ENCODE measurements at places on chromosomes 5 and 9. TPM values are rescaled to one million over a fixed set of nuclear protein-coding genes. Genes with fewer than 3 reads are reported as not detected.

GRCh38 chr9:11103525-11103924 lies 490.7 kb upstream of the PTPRD start:
- H3K4me1 ChIP-seq, result no peaks in the 10 kb centered on the region
- no peaks in the 10 kb centered on the region for H3K27me3 ChIP-seq
- H3K4me3 ChIP-seq, result no peak overlapping the region

GRCh38 chr5:177366528-177367322 lies 9.0 kb downstream of the RGS14 start:
- H3K27me3 ChIP-seq, result peaks cover 3% of the 10 kb centered on the region
- no peaks in the 10 kb centered on the region for H3K4me1 ChIP-seq
- DNase-seq, result peak; percentile 93
- H3K36me3 ChIP-seq, result no peaks in the 10 kb centered on the region
- H3K4me3 ChIP-seq, result peak overlapping the region; percentile 24
- H3K27ac ChIP-seq, result peak overlapping the region; percentile 78

- H3K27ac ChIP-seq, result no peak overlapping the region
- H3K4me3 ChIP-seq, result no peak overlapping the region
- H3K4me1 ChIP-seq, result peaks cover 8% of the 10 kb centered on the region
- no peaks in the 10 kb centered on the region for H3K27me3 ChIP-seq
- H3K36me3 ChIP-seq, result no peaks in the 10 kb centered on the region
Observed at GRCh38 chr9:34443533-34443932, 14.8 kb downstream of the FAM219A start.

DNA sequence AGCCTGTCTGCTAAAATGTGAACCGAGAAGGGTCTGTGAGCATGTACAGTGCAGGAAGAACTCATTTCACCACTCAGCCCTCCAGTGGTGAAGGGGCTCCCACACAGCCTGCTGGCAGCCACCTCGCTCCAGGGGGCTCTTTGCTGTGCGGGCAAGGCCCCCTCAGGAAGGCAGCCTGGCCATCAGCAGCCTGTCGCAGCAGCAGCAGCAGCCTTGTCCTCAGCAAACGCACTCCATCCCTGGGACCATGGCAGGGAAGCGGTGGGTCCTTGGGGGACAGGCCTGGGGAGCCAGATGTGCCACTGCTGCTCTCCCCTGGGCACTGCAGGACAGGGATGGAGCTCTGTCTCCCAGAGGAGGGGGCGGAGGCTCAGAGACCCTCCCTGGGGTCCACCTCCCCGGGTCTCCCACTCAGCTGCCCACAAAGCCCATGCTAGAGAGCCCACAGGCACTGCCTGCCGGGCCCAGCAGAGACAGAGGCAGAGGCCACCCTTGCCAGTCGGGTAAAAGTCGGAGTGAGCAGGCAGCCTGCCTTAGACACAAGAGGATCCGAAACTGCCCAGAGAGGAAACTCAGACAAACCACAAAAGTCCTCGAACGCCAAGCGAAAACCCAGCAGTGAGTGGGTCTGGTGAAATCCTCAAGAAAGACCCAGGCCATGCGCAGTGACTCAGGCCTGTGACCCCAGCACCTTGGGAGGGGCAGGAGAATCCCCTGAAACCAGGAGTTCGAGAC lies 8.0 kb downstream of the BRD3 start:
- H3K4me3 ChIP-seq, result no peak overlapping the region
- H3K36me3 ChIP-seq, result no peaks in the 10 kb centered on the region
- no peaks in the 10 kb centered on the region for H3K27me3 ChIP-seq
- peak; percentile 14 for DNase-seq
- no peak overlapping the region for H3K27ac ChIP-seq
- peaks cover 56% of the 10 kb centered on the region for H3K4me1 ChIP-seq

- H3K4me1 ChIP-seq, result peaks cover 10% of the 10 kb centered on the region
- DNase-seq, result no peak
- H3K36me3 ChIP-seq, result peaks cover 3% of the 10 kb centered on the region
- no peak overlapping the region for H3K27ac ChIP-seq
- H3K4me3 ChIP-seq, result no peak overlapping the region
Observed at GRCh38 chr9:4116071-4116581, 183.7 kb downstream of the GLIS3 start.

GRCh38 chr9:134407121-134407779 lies 81.0 kb downstream of the RXRA start:
- H3K27ac ChIP-seq, result peak overlapping the region; percentile 41
- no peak overlapping the region for H3K4me3 ChIP-seq
- H3K27me3 ChIP-seq, result no peaks in the 10 kb centered on the region

DNA sequence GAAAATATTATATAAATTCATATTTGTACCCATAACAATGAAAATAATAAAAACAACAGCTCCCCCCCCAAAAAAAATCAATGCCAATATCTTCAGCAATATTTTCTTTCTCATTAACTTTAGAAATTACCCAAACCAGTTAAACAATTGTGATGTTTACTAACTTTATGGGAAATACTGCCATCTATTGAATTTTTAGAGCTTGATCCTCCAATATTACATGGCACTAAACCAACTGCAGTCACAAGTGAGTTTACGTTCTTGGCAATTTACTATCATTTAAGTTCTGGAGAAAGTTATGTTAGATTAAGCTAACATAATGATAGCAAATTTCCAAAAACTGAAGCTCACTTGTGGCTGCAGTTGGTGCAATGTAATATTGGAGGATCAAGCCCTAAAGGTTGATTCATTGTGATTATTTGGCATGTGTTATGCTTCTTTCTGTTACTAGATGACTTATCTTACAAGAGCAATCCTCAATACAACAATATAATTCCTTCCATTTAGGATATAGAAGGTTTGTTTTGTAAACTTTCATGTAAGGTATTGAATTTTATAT lies 379.5 kb downstream of the CDH18 start:
- H3K36me3 ChIP-seq, result no peaks in the 10 kb centered on the region
- no peak overlapping the region for H3K4me3 ChIP-seq
- no peak overlapping the region for H3K27ac ChIP-seq
- no peaks in the 10 kb centered on the region for H3K4me1 ChIP-seq

PCDHB8 gene
- 2.1 TPM for total RNA-seq
